Activated CD4-positive, alpha-beta T cell treated with anti-CD3 and anti-CD28 coated beads for 24 hours (primary cell): ENCODE measurements at places on chromosomes 16 and 17.

DNA sequence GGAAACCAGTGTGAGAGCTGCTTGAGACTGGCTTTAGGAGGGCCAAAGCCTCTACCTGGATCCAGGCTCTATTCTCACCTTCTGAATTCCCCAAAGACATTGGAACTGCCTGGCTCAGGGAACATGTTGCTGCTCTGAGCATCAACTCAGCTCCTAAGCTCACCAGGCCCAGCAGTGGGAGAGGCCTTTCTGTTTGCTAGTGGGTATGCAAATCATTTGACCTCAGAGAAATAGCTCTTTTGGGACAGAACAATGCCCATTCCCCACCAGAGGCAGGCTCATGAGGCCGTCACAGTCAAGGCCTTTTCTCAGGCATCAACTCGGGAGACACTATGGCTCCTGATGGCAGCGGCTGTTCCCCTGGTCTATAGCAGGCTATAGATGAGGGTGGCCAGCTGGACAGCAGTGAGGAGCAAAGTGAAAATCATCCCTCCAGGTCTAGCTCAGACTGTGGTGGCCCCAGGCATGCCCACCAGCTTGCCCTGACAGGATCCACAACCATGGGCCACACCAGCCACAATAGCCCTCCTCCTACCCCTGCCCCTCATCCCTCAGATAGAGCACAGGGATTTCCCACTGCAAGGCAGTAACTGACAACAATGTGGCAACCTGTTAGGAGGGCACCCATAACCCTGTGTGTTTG lies 30.4 kb upstream of the GFOD2 start:
- DNase-seq: no peak

DNA sequence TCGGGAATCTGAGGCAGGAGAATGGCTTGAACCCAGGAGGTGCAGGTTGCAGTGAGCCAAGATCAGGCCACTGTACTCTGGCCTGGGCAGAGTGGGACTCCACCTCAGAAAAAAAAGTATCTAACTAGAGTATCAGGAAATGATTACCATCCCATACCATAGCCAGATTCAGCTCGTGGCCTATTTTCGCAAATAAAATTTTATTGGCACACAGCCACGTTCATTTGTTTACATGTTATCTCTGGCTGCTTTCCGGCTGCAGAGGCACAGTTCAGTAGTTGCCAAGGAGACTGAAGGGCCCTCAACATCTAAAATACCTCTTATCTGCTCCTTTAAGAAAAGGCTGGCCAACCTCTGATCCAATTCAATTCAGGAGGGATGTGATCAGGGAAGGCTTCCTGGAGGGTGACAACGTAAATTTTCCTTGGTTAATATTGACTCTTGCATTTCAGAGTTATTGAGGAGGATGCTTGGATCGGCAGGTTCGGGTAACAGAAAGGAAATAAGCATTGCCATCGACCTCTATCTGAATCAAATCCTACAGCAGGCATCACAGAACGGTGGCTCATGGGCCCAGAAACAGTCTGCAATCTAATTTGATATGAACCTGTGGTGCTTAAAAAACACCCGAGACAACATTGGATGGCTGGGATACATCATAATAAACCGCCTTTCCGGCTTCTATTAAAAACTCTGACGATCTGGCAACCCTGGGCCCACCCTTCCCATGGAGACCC lies 73.8 kb downstream of the XYLT1 start:
- no peak for DNase-seq

DNA sequence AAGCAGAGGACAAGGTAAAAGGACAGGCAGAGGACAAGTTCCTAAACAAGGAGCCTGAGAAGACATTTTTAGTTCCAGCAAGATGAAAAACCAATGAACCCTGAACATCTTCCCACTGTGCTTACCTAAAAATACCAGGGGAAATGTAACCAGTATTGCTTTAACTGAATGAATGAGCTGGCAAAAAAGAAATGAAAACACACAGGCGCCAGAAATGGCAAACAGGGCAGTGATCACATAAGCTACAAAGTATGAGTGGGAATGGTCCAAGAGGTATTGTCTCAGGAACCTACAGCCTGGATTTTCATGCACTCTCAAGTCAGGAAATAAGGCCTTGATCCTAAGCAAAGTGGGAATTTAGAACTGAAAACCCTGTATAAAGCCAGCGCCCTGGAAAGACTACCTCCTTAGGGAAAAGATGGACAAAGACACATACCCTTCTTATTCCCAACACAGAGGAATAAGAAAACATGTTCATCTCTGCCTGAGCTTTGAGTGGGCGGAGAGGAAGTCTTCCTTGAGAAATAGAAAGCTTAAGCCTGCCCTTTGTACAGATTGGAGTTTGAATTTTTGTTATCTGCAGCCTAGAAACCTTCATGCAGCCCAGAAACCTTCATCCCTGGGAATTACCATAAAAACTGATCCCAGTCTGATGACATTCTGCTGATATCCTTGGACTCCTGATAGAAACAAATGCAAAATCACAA lies 2.1 kb downstream of the CMTM2 start:
- no peak for DNase-seq

- peak; percentile 21 for DNase-seq
Observed at GRCh38 chr16:57092786-57093411, 516 bp downstream of the CPNE2 start.

GRCh38 chr17:48641541-48642058 lies 15.4 kb upstream of the HOXB9 start:
- DNase-seq: no peak

GRCh38 chr16:7805686-7806396 lies 473.2 kb downstream of the RBFOX1 start:
- no peak for DNase-seq

DNA sequence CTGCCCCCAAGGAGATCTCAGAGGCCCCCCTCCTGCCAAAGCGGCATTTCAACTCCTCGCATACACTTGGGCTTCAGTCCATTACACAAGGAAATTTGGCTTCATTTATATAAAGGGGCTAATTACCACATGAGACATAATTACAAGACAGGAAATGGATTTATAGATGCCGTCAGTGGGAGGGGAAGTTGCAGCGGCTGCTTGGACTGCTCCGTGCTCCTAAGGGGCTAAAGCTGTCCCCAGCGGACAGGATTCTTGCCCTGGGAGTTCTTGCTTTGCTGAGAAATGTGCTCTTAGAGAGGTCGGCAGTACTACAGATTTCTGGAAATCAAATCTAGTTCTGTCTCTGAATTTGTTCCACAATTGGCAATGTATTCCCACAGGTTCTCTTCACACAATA lies 57.2 kb upstream of the NLK start:
- no peak for DNase-seq

GRCh38 chr16:87344931-87345631 lies 27.9 kb upstream of the C16orf95 start:
- DNase-seq: peak; percentile 31

- DNase-seq: no peak
Observed at GRCh38 chr16:50657241-50657640, 23.9 kb downstream of the SNX20 start.

DNA sequence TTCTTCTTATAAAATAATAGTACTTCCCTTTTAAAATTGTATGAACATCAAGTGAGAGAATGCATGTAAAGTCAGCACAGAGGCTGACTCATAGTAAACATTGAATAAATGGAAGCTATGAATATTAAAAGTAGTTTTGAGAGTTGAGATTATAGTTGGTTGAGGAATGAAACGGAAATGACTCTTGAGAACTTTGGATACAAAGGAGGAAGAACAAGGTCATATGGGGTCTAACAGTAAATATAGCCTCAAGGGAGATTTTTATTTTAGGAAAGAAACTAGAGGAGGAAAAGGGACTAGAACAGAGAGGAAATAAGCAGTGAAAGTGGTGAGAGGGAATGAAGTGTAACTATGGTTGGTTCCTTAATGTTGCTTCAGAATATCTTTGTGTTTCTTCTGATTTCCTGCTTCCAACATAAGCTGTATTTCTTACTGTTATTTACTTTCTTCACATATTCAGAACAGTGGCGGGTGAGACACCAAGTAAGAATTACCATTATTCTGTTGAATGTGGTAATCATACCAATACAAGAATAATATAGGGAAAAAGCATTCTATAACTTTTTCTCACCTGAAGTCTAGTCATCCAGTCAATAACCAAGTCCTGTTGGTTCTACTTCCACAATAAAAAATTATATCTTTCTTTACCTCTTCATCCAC lies 165.1 kb downstream of the CHD9 start:
- no peak for DNase-seq

DNA sequence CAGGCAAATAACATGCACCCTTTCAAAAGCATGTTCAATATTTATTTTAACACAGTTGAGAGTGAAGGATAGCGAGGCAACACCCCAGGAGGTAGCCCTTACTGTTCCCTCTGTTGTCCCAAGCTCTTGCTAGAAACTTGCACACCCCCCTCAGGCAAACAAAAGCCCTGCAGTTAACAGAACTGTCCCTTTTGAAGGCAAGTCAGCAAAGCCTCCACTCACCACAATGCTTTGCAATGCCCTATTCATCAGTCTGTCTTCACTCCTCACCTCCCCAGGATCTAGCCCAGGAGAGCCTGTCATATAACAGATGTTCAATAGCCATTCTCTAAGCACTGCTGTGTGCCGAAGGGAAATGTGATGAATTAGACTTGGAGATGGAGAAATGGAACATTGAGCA lies 3.5 kb upstream of the CNEP1R1 start:
- DNase-seq: no peak

GRCh38 chr16:90040152-90041023 lies 21.1 kb upstream of the DBNDD1 start:
- DNase-seq: no peak

DNA sequence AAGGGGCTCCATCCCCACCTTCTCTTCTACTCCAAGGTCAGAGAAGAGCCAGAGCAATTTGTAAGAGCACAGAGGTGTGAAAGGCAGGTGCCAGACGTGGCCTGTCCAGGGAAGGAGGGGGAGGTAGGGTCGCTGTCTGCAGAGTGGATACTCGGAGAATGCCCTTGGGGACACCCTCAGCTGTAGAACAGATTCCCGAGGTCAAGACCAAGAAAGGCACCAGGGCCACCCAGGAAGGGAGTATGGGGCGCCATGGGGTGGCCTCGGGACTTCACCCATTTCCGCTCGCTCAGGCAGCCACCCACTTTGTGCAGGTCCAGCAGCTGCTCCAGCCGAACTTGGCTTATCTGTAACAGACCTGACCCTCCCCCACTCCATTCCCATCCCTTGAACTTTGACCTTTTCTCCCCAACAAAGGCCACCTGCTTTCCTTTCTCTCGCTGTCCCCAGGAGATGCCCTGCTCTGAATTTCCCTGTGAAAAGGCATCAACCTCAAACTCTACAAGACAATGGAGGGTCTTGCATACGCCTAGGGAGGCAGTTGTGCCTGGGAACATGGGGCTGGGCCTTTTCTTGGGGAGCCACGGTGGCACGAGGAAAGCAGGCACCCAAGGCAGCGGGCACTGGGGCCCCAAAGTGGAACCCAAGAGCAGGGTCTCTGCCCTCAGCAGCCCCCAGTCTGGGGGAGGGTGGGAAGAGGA lies 11.3 kb upstream of the AXIN2 start:
- DNase-seq: no peak

- DNase-seq: no peak
Observed at GRCh38 chr16:67186550-67186950, 2.8 kb upstream of the MATCAP1 start.

GRCh38 chr16:86681031-86681756 lies 102.8 kb downstream of the FOXL1 start:
- DNase-seq: no peak

- no peak for DNase-seq
Observed at GRCh38 chr16:89931964-89932363, 8.8 kb downstream of the TUBB3 start.

DNA sequence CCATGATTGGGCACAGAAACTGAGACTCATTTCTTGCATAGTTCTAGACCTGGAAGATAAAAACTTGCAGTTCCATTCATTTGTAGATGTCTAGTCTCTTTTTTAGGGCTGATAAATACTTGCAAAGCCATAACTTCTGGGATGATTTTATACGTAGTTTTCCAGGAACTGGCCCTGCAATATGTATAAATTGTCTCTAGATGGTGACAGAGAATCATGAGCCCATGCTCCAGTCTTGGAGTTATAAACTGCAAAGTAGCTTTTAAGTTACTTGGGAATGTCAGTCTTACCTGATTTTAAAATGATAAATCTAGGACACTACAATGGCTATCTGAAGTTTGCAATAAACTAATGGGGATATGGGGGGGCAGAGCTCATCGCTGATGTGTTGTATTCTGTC lies 3.0 kb upstream of the ADAMTS18 start:
- no peak for DNase-seq

- no peak for DNase-seq
Observed at GRCh38 chr16:30476991-30477390, 4.4 kb downstream of the ITGAL start.

- DNase-seq: no peak
Observed at GRCh38 chr17:40091691-40092397, 8.5 kb downstream of the NR1D1 start.

DNA sequence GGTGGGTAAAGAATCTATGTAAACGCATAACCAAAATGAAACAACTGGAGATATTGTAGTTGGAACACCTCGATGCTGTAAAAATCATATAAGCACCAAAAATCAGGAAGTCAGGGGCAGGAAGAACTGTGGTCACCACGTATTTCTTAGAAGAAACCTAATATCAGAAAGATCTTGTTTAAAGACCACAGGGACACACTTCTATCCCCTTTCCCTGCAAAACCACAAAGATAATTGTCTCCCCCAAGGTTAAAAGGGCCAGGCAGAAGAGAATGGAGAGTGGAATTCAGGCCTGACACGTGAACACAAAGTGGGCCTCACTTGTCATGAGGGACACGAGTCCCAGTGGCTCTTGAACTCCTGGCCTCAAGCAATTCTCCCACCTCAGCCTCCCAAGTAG lies 68.1 kb downstream of the GSG1L start:
- no peak for DNase-seq

- DNase-seq: no peak
Observed at GRCh38 chr16:67419931-67420330, 3.7 kb upstream of the ZDHHC1 start.

- DNase-seq: no peak
Observed at GRCh38 chr17:67520252-67520906, 143.3 kb downstream of the PITPNC1 start.

GRCh38 chr17:14429084-14429483 lies 128.2 kb downstream of the HS3ST3B1 start:
- no peak for DNase-seq

- DNase-seq: no peak
Observed at GRCh38 chr17:49290690-49291359, 60.2 kb upstream of the PHOSPHO1 start.

GRCh38 chr16:85227084-85227945 lies 115.0 kb upstream of the CIBAR2 start:
- DNase-seq: no peak

DNA sequence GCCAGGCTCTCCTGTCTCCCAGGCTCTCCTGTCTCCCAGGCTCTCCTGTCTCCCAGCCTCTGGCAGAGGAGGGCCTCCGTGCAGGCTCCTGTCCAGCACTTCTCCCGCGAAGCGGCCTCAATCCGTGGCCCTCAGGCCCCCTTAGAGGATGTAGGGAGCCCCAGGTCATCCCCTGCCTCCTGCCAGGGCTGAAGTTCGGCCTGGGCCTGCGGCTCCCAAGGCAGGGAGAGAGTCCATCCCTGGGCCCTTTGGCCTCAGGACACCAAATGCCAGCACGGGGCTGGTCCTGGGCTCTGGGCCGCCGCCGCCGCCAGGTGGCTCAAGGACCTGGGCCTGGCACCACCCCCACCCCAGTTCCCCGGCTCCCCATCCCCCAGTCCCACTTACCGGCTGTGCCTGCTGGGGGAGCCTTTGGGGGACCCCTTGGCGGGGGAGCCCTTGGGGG lies 370 bp downstream of the EVPL start:
- DNase-seq: no peak

- DNase-seq: no peak
Observed at GRCh38 chr17:43545383-43545632, 832 bp downstream of the ETV4 start.
